ENCODE measurements at places on chromosomes 16 and 17.

DNA sequence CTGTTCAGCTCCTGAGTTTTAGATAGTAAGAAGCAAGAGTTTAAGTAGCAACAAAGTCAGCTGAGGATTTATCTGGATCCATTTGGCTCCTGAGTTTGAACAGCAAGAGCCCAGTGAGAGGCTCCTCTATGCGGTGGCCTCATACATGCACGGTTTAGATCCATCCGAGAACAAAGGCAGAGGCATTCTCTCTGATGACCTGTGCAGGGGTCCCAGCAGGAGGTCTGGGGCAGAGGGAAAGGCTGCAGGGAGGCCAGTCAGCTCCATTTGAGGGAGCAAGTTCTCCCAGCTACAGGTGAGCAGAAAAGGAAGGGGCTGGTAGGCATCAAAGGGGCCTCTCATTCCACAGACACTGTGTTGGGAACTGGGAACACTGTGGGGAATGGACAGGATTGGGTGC lies 16.5 kb downstream of the PITPNM3 start:
- DNase-seq, result no peak

- no peak for DNase-seq
Observed at GRCh38 chr16:87809150-87809902, 43.5 kb upstream of the KLHDC4 start.

DNA sequence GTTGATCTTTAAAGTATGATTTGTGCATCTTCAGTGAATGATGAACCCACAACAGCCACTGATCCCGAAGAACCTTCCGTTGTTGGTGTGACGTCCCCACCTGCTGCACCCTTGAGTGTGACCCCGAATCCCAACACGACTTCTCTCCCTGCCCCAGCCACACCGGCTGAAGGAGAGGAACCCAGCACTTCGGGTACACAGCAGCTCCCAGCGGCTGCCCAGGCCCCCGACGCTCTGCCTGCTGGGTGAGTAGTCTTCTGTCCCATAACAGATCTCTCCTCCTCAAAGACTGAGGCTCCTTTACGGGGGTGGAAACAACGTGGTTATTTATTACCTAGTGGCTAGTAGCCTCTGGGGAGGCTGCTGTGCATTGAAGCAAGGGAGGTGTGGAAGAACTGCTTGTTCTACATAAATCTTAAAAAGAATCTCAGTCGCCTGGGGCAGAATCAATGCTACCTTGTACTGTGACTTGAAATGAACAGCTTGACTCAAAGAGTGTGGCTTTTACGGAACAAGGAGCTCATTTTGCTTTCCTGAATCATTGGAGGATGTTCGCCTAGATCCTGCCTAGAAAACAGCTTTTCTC lies 63.0 kb upstream of the CLEC18A start:
- no peak for DNase-seq

- peak; percentile 7 for DNase-seq
Observed at GRCh38 chr16:47848421-47849109, 307.2 kb downstream of the ABCC12 start.

- peak; percentile 22 for DNase-seq
Observed at GRCh38 chr17:77233635-77234334, 93.0 kb downstream of the SEC14L1 start.

DNA sequence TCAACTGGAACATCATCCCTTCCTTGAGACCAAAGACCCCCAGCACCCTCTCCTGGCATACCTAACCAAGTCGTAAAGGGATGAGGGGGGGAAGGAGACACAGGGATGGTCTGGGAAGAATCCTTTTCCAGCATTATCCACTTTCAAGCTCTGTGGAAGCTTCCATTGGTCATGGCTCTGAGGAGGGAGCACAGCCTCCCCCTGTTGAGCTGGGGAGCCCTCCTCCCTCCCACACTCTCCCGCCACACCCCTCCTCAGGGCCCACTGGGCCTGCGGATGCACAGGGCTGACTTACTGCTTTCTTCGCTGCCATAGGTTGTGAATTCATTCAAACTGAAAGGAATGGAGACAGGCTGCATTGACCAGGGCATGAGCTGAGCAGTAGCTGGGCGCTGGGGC lies 12.4 kb downstream of the CSF3 start:
- no peak for DNase-seq

DNA sequence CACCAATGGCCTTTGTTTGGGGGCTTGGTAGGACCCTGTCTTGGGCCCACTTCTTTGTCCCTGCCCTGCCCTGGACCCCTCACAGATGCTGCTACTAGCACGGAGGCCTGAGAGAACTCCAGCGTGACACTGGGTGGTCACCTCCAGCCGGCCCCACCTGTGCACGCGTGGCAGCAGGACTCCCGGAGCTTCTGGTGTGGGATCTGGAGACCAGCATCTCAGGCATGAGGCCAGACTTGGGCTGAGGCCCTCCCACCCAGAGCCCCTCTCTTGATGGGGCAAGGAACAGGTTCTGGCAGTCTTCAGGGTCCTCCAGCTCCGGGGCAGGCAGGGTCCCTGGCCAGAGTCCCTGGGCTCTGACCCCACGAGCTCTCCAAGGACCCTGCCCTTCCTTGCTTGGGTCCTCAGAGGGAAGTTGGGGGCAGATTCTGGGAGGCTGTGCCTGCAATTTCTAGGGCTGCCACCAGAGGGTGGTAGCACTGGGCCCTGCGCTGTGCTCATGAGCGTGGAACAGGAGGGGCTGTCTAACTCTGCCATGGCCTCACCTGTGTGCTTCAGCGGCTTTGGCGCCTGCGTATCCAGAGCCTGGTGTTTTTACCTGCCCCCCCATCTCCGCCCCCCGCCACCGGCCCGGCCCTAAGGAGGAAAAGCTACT lies 3.1 kb upstream of the BAIAP3 start:
- no peak for DNase-seq

DNA sequence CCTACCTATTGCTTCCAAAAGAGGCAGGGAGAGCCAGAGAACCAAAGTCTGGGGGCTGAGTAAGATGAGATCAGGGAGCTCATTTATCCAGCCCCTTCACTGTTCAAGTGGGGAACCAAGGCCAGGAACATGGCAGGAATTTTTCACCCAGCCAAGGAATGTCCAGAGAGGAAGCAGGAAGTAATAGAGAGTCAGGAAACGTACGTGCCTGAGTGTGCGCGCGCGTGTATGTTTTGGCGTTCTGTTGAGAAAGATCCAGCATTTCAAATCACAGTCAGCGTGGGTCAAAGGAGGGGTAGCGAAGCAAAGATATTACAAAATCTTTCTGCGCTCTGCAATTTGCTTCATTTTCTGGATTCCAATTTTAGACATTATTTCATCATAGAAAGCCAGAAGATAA lies 41.9 kb upstream of the WSCD1 start:
- no peak for DNase-seq

DNA sequence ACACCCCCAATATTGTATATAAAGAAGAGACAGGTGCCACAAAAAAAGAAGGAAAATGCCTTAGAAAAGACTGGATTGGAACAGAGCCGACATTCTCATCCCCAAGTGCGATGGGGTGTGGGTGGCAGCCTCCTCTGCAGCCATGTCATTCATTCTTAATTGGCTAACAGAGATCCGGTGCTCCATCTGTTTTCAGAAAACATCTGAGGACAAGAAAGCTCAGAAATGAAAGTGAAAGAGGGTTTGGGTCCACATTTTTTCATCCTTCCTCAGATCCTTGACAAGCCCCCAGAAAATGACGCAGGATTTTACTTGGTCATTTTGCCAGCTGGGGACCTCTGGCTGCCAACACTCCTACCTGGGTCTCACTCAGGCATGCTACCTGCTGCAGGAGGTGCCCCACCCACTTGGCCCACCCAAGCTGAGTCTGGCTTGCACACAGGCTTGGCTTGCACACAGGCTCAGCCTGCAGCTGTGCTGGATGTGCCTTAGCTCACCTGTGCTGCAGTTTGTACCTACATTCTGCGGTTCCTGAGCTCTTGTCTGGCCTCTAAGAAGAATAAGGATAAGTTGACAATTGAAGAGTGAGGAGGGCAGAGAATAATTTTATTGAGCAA lies 21.9 kb downstream of the KIF2B start:
- DNase-seq, result no peak

GRCh38 chr17:67063141-67063540 lies 18.8 kb downstream of the CACNG1 start:
- DNase-seq, result peak; percentile 27

DNA sequence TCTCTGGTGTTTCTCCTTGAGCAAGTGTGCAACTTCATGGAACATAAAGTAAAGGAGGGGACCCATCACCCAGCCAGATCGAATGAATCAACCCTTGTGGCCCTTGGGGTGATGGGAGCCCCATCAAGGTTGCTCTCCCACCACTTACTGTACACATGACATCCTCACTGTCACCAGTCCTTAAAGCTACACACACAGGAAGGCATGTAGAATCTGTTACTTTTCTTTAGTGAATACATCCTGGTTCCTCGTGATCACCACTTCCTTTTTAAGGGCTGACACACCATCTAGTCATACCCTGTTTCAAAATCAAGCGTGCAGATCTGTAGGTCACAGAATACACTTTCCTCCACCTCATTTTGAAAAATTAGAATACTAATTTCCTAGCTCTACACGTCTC lies 22.6 kb upstream of the MPHOSPH6 start:
- DNase-seq, result peak; percentile 24

DNA sequence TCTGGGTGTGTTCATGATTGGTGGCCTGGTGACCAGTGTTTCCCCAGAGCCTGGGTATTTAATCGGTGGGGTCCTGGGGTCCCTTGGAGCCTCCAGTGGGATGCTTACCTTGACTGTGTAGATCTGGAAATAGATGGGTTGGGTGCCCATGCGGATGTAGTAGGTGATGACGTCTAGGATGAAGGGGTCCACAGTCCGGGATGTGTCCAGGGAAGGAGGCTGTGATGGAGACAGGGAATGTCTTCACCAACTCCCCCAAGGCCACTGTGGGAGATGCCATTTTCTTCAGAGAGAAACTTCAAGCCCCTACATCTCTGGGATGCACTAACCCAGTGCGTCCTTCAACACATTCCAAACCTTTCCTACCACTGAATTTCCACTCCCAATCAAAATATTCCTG lies 24.1 kb upstream of the MFSD6L start:
- no peak for DNase-seq

DNA sequence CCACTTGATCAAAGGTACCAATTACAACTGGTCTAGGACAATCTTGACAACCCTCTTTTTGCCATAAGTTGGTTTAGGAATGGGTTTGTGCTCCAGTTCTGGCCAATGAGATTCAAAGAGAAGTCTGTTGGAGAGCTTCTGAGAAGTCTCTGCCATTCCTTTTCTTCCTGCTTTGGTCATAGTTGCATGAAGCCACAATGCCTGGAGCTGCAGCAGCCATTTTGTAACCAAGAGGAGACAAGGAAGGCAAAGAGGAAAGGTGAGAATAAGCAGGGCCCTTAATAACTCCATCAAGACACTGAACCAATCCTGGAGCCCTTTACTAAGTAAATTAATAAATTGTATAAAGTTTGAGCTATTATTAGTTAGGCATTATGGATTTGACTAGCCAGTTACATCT lies 3.4 kb upstream of the C17orf50 start:
- DNase-seq, result no peak

- no peak for DNase-seq
Observed at GRCh38 chr17:82887255-82888164, 47.7 kb upstream of the ZNF750 start.

DNA sequence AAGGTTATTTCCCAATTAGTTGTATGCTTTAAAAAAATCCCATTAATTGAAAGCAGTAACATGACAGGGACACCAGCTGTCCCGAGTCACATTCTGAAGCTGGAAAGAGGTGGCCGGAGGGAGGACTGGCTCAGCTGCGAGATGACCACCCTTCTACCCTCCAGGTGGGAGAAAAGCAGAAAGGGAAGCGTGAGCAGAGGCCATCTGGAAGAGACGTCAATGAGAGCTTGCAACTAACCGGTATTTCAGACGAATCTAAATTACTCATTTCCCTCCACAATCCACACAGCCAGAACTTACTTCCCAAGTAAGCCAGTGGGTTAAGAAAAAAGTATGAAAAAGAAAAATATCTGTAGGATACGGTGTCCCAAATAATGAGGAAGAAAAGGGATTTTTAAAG lies 28.5 kb upstream of the SLC38A8 start:
- no peak for DNase-seq

DNA sequence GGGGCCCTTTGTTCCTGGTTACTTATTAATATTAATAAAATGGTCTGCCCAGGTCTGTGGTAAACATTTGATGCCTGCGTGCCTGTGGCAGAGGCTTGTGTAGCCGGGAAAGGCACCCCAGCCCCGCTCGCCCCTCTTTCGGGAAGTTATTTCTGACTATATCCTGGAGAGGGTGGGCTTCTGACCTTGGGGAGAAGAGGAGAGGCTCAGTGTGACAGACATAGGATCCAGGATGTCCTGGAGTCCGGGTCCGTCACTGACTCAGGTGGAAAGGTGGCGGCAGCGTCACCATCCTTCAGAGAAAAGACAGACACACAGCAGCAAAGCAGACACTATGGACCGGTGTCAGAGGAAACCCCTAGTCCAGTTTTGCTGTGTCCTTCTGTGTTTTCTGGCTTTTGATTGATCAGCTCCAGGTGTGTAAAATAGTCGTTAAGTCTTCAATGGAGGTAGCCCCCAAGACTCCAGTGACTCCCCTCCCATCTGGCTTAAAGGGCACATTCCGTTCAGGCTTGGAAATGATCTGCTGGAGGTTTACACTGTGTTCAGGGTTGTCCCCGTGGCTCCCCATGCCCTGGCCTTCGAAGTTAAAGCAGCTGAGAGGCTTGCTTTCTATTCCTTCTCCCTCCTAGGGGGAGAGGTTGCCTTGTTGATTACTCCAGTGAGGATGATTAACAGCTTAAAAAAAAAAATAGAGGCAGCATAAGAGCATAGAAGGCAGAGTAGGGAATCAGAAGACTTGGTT lies 81.6 kb downstream of the CCDC182 start:
- DNase-seq, result peak; percentile 12
